GM19239 (cell line): ENCODE measurements at places on chromosomes 7 and 10.

DNA sequence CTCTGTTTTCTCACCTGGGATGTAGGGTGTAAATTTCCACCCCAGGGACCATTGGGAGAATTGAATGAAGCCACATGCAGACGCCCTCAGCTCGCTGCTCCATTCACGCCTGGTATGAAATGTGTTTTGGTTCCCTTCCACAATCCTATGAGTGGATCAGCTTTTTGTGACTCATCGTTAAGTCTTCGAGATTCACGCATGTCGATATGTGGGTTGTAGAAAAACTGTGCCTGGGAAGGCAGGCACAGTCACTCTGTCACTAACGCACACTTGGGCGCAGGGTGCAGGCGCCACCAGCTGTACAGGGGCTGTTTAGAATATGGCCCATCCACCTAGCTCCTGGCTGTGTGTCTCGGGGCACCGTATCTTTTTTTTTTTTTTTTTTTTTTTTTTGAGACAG, 64.2 kb upstream of the SH2B2 start:
- DNase-seq, result no peak

GRCh38 chr7:72453471-72453870, 41.3 kb upstream of the CALN1 start:
- DNase-seq, result no peak

DNA sequence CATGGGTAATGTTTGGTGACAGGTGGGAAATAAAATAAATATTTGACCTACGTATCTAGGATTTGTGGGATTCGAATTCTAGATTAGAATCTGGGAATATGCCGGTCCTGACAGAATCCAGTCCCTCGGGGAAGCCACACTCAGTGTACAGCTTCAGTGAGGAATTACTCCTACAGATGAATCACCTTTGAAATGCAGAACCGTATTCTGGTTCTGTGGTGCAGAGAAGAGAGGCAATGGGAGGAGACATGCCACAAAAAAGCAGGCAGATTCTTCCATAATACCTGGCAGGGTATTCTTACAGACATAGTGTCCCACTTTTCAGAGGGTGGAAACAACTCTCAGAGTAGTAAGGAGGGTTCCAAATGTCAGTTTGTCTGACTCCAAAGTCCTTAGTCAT, 286.9 kb downstream of the SORCS1 start:
- no peak for DNase-seq

DNA sequence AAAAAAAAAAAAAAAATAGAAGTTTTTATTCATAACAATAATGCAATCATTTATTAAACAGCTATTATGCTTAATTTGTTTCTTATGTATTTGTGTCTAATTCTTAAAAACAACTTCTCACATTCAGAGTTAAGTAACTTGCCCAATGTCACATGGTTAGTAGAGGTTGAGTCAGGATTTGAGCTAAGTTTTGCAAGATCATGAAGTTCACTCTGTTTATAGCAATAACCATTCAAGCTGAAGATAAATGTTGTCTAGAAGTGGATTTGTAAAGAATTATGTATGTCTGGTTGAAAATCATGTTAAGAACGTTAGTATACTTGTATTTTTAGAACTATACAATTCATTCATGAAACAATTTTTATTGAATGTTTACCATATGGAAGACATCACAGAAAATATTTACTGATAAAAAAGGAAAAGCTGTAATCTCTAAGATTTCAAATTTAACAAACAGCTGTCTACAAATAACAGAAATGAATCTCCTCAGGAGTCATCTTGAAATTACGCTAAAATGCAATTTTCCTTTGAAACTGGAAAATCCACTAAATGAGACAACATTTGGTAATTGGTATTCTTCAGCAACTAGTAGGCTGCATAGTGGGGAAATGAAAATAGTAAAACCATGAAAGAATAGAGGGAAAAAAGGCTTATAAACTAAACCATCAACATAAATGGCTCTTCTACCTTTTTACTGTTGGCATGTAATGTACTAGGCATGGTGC, 70.5 kb upstream of the AHR start:
- no peak for DNase-seq

DNA sequence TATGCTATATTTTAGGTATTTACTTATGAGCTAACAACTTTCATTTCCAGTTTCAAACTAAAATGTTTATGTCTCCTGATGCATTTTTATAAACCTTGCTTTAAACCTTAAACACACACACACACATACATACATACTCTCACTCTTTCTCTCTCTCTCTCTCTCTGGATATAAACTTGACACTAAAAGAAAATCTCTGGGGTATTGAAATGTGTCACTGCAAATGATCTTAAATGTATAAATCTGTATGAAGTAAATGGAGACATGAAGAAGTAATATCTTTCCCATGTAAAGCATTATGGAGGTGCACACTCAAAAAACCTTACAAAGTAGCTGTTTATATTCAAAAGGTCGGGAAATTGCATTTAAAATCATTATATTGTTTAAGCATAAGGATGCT, 37.0 kb downstream of the RELN start:
- no peak for DNase-seq
